CD4-positive, alpha-beta T cell treated with Interleukin-21 for 1 hour (primary cell): ENCODE measurements at places on chromosomes 12 and 14.

DNA sequence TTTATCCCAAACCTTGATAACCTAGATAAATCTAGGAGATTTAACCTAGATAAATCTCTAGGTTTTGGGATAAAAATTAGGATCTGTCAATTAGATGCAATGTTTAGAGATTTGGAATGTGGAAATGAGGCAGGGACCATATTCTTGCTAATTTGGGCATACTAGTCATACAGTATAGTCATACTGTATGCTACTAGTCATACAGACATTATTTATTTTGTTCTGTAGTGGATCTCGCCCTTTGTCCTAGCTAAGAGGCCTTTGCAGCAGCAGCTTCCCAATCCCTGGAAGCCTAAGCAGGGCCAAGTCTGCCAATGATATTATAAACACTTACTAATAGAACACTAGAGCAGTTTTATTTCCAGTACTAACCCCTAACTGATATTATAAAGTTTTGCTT, 136.4 kb downstream of the CEP128 start:
- DNase-seq: no peak

- peak; percentile 60 for DNase-seq
Measured at GRCh38 chr12:112381406-112381882, 787 bp downstream of the HECTD4 start.

DNA sequence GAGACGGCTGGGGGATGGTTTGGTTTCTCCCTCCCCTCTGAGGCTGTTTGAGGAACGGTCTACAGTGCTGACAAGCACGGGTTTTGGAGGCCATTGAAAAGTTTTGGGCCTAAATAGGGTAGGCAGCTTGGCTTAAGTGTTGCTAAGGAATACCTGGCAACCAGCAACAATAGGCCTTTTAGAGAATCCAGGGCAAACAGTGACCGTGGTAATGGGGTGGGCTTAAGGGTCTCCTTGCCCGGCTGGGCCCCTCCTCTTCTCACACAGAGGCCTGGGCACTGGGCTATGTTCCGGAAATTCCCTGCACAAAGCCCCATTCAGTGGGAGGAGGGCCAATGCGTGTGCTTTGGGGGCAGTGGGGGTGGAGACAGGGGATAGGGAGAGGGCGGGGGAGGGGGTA, 55.4 kb downstream of the ASCL1 start:
- no peak for DNase-seq

- no peak for DNase-seq
Measured at GRCh38 chr14:36741858-36742257, 80.2 kb downstream of the PAX9 start.

- no peak for DNase-seq
Measured at GRCh38 chr14:66141733-66142132, 344.4 kb upstream of the CCDC196 start.
